ENCODE measurements at places on chromosomes 7 and 10.

DNA sequence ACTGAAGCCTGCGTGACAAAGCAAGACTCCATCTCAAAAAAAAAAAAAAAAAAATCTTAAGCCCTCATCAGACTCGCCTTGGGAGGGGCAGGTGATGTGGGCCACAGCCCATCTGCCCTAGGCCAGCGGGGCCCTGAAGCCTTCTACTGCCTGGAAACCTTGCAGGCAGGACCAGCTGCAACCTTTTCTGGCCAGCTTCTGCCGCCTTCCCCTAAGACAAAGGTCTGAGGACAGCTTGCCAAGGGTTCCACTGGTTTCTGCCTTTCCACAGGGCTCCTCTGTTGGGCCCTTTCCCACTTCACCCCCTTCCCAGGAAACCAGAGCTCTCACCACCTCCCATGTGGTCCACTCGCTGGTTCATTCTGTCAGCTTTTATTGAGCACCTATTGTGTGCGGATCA is 35.2 kb downstream of the UBTD1 start:
- no peak for DNase-seq

GRCh38 chr7:115013886-115014285 is 92.0 kb downstream of the MDFIC start:
- no peak for DNase-seq

- DNase-seq: no peak
Observed at GRCh38 chr10:22344781-22345300, 455 bp upstream of the SPAG6 start.

DNA sequence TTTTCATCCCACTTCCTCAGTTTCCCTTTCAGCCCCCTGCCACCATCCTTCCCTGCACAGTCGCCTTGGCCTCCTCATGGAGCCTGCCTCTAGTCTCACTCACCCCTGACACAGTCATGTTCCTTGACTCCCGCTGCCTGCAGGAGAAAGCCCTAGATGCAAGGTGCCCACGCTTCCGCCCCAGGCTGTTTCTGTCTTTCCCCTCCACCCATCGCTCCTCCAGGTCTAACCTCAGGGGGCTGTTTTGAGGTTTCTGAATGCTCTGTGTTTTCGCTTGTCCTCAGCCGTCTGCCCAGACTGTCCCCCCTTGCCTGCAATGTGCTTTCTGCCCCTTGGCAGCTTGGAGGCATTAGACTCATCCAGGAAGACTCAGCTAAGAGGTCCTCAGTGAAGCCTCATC is 89.9 kb downstream of the EMX2 start:
- no peak for DNase-seq

DNA sequence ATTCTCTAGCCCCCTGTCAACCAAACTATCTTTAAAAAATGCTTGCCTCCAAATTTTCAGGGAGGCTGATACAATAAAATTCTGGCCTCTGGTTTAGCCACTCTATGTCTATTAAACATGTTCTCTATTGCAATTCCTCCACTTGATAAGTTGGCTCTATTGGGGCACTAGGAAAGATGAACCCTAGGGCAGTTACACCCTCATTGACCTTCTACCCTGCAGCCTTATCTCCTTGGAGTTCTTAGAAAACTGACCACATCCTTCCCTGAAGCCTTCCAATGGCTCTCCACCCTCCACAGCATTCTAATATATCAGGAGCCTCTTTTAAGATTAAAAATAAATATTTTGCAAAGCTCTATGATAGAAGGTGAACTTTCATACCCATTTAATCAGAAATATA is 30.6 kb downstream of the SVOPL start:
- DNase-seq: no peak

DNA sequence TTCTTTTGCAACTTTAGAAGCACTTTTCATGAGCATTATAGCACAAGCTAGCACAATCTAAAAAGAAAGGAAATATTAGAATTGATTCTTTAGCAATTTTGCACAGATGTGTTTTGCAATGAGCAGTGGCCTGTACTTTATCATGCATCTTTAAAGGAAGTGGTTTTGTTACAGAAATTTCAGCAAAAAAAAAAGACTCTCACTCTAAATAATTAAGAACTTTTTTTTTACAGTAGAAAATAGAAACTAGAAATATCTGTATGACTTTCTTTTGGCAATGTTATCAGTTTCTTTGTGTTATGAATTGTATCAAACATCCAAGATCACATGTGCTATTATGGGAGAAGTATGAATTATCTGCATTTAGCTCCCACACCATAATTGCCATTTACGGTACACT is 195.7 kb upstream of the KLF6 start:
- DNase-seq: no peak

DNA sequence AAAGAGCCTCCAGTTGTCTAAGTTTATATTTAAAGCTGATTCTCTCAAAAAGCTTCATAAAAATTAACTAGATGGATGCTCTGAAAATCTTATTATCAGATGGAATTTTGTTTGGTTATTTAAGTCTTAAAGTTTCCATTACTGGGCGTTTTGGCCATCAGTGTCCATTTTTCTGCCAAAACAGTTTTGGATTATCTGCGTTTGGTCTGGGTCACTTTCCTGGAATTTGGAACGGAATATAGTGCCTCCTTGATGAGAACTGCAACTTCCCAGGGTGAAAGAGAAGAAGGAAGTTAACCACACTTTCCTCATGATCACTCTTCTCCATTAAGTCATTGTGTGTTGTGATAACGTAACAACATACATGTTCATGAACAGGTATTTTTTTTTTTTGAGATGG is 764.9 kb upstream of the AUTS2 start:
- DNase-seq: no peak

DNA sequence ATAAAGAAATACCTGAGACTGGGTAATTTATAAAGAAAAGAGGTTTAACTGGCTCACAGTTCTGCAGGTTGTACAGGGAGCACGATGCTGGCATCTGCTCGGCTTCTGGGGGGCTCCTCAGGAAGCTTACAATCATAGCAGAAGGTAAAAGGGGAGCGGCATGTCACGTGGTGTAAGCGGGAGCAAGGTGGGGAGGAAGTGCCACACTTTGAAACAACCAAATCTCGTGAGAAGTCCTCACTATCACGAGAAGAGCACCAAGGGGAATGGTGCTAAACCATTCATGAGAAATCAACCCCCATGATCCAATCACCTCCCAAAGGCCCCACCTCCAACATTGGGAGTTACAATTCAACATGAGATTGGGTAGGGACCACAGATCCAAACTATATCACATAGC is 67.7 kb downstream of the AKR1B1 start:
- DNase-seq: no peak

- DNase-seq: no peak
Observed at GRCh38 chr7:69864822-69865221, 266.5 kb downstream of the AUTS2 start.

- no peak for DNase-seq
Observed at GRCh38 chr10:8616166-8616565, 561.7 kb downstream of the GATA3 start.

GRCh38 chr10:128516180-128516579 is 390.0 kb upstream of the MKI67 start:
- DNase-seq: no peak

DNA sequence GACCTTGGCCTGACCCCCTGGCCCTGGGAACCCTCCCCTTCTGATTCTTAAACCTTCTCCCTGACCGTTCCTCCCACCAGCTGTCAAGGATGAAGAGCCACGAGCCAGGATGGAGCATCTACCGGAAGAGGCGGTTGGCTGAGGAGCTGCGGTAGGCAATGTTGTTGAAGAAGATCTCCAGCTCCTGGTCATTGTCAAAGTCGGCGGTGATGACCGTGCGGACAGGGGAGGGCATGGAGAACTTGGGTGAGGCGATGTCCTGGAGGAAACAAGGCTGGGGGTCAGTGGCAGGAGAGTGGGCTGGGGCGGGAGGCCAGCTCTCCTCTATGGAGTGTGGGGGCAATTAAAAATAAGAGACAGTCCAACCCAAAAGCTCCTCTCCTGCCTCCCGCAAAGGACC is 51.7 kb downstream of the GOLGA7B start:
- DNase-seq: no peak

DNA sequence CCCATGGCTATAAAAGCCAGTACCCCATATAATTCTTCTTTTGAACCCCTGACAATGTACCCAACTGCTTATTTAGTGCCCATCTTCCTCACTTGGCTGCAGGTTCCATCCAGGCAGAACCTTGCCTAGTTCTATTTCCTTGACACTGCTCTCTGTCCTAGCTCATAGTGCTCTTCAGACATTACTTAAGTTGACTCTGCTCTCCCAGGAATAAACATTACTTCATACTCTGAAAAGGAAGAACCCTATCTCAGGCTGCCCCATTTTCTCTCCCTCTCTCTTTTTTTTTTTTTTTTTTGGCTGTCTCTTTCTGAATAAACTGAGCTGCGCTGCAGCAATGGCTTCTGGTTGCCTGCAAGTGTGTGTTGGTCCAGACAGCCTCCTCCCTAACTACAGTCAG is 21.0 kb downstream of the ACTA2 start:
- DNase-seq: no peak

DNA sequence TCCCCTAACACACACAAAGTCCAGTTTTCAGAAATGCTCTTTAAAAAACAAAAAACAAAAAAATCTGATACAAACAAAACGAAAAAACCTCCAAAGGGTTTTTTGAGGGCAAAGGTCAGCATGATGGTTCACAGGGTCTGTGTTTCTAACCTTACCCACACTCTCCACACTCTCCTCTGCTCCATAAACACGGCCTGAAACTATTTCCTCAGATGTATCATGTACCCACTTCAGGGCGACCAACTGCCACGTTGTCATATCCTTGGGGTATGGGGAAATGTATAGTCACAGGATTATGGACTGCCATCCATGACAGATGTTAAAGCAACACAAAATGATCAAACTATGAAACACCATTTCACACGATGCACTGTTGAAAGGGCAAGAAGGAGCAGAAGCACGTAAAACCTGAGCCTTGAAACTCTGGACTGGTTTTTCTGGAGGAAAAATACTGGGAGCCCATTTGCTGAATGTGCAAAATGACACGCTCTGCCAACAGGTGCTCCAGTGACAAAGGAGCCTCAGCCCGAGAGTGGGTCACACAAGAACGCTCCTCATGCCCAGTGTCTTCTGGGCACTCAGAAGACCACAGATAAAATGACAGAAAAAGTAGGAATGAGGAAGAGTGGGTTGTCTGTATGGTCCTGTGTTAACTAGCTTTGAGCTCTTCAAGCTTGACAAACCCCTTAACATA is 15.8 kb downstream of the NAPEPLD start:
- DNase-seq: no peak

DNA sequence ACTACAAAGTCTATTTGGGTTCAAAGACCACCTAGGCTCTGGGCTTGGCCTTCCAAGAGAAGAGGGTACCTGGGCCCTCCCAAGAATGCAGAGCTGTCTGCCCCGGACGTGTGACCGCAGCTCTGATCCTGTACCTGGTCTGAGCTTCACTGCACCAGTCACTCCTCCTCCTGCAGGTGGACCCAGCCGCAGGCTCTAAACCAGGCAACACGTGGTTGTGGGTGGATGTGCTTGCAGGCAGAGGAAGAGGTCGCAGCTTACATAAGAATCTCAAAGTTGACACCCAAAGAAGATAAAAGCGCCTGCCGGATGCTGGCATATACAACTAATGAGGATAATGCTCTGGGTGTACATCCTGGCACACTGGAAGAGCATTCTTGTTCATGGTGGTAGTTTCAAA is 9.4 kb upstream of the PFKP start:
- DNase-seq: no peak

DNA sequence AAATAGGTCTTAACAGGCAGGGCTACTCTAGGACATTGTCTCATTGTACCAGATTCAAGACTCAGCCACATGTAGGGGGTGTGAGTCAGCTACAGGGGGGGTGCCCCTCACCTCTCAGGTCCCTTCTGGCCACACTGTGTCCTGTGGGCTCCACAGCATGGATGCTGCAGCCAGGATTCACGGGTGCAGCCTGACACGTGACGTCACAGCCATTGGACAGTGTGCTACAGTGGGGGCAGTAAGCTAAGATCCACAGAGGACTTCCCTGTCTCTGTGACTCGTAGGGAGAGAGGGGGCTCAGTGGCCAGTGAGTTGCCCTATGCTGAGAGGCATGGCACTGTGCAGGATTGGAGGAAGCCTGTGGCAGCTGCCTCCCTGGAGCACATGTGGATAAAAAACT is 77.9 kb downstream of the TMEM178B start:
- no peak for DNase-seq

DNA sequence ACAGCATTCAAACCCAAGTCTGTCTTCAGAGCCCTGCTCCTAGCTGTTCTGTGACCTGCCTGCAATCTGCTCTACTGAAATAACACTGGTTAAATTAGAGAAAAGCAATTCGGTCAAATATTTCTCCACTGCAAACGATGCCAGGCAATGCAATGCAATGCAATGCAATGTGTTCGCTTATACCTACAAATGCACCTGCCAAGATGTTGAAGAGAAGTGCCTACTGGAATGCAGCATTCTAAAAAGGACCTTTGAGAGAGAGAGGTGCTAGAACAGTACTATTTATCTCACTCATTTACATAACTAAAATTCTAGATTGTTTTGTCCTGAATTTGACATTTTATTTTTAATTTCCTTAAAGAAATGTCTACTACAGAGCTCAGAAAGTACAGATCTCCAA is 157.3 kb upstream of the CDK1 start:
- DNase-seq: no peak

- DNase-seq: no peak
Observed at GRCh38 chr7:63117-63480, 129.3 kb upstream of the FAM20C start.

DNA sequence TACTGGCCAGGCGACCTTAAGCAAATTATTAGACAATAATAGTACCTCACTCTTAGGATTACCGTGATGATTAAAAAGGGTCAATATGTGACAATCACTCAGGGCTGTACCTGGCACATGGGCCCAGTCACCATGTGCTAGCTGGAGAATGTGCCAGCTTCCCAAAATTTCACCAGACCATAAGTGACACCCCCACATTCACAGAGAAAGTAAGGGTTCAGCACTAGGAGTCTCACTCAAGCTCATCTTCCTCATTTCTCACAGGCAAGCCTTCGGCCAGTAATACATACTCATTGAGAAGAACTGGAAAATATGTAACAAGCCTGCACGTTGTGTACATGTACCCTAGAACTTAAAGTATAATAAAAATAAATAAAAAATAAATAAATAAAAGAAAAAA is 22.4 kb upstream of the C10orf71 start:
- no peak for DNase-seq

GRCh38 chr7:112371701-112372100 is 78.6 kb upstream of the IFRD1 start:
- DNase-seq: no peak

- DNase-seq: no peak
Observed at GRCh38 chr7:23530405-23530804, 1.4 kb downstream of the TRA2A start.

GRCh38 chr10:97058521-97058920 is 127.2 kb downstream of the SLIT1 start:
- DNase-seq: no peak

- DNase-seq: no peak
Observed at GRCh38 chr7:82444220-82444909, 788 bp upstream of the CACNA2D1 start.

DNA sequence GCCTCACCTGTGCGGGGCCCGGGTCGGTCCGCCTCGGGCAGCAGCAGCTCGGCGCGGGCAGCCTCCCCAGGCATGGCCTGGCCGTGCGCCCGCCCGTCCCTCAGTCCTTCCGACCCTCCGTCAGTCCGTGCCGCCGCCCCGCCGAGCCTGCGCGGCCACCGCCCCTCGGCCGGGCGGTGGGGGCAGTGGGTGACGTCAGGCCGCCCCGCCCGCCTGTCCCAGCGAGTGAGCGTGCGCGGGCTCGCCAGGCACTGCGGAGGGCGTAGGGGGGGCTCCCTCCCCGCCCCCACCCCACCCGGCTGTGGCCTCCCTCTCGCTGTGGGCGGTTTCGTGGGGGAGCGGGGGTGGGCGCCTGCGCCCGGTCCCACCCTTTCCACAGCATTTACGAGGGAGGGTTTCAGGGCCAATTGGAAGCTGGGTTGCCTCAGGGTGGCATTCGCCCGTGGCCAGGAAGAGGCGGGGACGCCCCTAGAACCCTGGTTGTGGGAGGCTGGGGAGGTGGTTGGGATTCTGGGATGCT is at the start of gene NACAD:
Gene NACAD (minus strand): TSS at position 149 of the 520 bp plus-strand sequence. CDS start 75 bp downstream, at position 74.
- DNase-seq: no peak

Data from stimulated activated CD8-positive, alpha-beta memory T cell treated with anti-CD3 and anti-CD28 coated beads, Interleukin-15, amount 100 ng/mL, for 4 hours (primary cell).